ENCODE measurements at places on chromosomes 12 and 14.

- H3K27ac ChIP-seq = no peak overlapping the region
- H3K36me3 ChIP-seq = peaks cover 6% of the 10 kb centered on the region
- DNase-seq = no peak
- no peaks in the 10 kb centered on the region for H3K4me1 ChIP-seq
- H3K27me3 ChIP-seq = no peaks in the 10 kb centered on the region
Measured at GRCh38 chr12:107590814-107591375, 94.7 kb upstream of the PWP1 start.

DNA sequence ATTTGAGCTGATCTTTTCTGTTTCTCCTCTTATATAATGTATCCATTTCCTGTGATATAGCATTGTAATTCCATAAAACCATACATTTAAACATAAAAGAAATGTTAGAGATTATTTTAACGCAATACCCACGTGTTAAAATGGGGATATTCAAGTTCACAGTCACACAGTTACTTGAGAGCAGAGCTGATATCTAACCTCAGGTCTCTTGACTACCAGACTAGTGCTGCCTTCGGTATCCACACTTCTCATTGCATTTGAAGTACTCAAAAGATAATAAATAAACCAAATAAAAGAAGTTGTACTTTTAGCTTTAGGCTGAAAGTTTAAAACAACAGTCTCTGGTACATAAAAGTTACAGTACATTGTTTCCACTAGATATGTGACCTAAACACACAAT, 2.9 kb downstream of the CLECL1 start:
- H3K27me3 ChIP-seq = no peaks in the 10 kb centered on the region
- H3K4me3 ChIP-seq = no peak overlapping the region
- no peaks in the 10 kb centered on the region for H3K36me3 ChIP-seq
- DNase-seq = no peak

GRCh38 chr12:12901158-12901791, 9.9 kb downstream of the GPRC5A start:
- no peak for DNase-seq
- no peaks in the 10 kb centered on the region for H3K36me3 ChIP-seq
- no peak overlapping the region for H3K27ac ChIP-seq
- H3K4me3 ChIP-seq = no peak overlapping the region
- no peaks in the 10 kb centered on the region for H3K4me1 ChIP-seq

- H3K27me3 ChIP-seq = no peaks in the 10 kb centered on the region
- H3K4me1 ChIP-seq = peaks cover 3% of the 10 kb centered on the region
- no peak overlapping the region for H3K4me3 ChIP-seq
- no peak overlapping the region for H3K27ac ChIP-seq
- no peak for DNase-seq
Measured at GRCh38 chr12:9237286-9237685, 29.1 kb upstream of the PZP start.

GRCh38 chr14:51318813-51319597, 79.0 kb downstream of the TMX1 start:
- no peak for DNase-seq
- no peak overlapping the region for H3K27ac ChIP-seq
- H3K4me1 ChIP-seq = no peaks in the 10 kb centered on the region
- no peak overlapping the region for H3K4me3 ChIP-seq
- H3K27me3 ChIP-seq = no peaks in the 10 kb centered on the region

DNA sequence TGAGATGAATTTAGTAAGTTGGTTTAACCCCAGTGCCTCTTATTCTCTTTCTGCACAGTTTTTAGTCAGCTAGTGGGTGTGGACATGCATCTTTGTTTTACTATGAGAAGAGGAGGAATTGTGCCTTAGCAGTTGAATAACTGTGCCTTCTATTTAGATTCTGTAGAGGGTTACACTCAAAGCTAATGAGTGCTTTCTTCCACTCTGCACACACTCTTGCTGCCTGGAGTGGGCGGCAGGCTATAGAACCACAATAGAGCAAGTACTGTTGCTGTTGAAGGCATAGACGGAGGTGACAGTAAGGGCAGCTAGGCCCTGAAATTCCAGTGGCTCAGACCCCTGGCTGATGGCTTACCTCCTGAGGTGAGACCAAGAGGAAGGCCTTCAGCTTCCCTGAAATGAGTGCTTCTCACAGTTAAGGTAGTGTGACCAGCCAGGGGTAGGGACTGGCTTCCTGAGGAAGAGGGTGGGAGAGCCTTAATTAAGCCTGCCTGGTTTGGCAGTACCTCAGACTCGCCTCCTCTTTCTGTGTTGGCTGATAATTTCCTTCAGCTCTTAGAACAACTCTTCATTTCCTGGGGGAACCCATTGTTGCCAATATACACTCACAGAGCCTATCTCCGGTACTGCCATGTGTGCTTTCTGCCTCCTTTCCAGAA, 24.7 kb downstream of the SUSD6 start:
- H3K27ac ChIP-seq = peak overlapping the region; percentile 76
- peaks cover 70% of the 10 kb centered on the region for H3K4me1 ChIP-seq
- H3K27me3 ChIP-seq = no peaks in the 10 kb centered on the region
- H3K4me3 ChIP-seq = peak overlapping the region; percentile 6
- no peaks in the 10 kb centered on the region for H3K36me3 ChIP-seq
- no peak for DNase-seq

- no peak for DNase-seq
- H3K4me1 ChIP-seq = no peaks in the 10 kb centered on the region
- no peak overlapping the region for H3K4me3 ChIP-seq
- H3K27ac ChIP-seq = no peak overlapping the region
Measured at GRCh38 chr12:94326727-94327126, 132.9 kb downstream of the CEP83 start.

DNA sequence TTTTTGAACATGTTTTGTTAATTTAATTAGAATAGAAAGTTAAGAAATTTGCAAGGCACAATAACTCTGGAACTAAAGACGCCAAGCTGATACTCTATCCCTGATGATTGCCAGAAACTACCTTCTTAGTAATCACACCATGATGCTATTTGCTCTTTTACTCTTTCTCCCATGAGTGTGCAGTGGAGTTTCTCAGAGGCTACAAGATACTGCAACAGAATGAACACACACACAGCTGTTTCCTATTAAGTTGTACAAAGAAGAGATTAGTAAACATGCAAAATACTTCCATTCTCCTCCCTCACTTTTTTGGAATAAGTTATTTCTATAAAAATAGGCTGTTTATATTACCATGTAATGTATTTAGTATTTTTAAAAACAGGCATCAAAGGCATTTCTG, 1367.5 kb downstream of the AACS start:
- no peak overlapping the region for H3K27ac ChIP-seq
- DNase-seq = no peak
- no peaks in the 10 kb centered on the region for H3K27me3 ChIP-seq
- no peak overlapping the region for H3K4me3 ChIP-seq
- H3K4me1 ChIP-seq = no peaks in the 10 kb centered on the region

GRCh38 chr12:117525766-117526165, 164.3 kb upstream of the NOS1 start:
- no peak overlapping the region for H3K4me3 ChIP-seq
- no peaks in the 10 kb centered on the region for H3K27me3 ChIP-seq
- no peaks in the 10 kb centered on the region for H3K36me3 ChIP-seq
- H3K4me1 ChIP-seq = no peaks in the 10 kb centered on the region
- H3K27ac ChIP-seq = no peak overlapping the region
- DNase-seq = no peak

DNA sequence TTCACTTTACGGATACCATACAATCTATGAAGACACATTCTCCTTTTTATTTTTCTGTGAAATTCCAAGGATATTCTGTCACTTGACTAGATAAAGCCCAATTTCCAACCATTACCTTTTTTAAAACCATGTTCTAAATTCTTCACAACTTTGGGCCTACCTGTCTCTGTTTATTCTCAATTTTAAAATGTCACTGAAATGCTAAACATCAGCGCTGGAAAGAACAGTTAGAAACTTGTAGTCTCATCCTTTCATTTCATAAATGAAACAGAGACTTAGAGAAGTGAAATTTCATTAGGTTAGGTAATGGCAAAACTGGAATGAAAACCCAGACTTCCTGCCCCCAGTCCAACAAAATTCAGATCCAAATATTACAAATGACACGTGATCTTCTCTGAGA, 396.2 kb downstream of the CCDC91 start:
- no peaks in the 10 kb centered on the region for H3K27me3 ChIP-seq
- H3K36me3 ChIP-seq = no peaks in the 10 kb centered on the region
- H3K4me3 ChIP-seq = no peak overlapping the region
- no peaks in the 10 kb centered on the region for H3K4me1 ChIP-seq

DNA sequence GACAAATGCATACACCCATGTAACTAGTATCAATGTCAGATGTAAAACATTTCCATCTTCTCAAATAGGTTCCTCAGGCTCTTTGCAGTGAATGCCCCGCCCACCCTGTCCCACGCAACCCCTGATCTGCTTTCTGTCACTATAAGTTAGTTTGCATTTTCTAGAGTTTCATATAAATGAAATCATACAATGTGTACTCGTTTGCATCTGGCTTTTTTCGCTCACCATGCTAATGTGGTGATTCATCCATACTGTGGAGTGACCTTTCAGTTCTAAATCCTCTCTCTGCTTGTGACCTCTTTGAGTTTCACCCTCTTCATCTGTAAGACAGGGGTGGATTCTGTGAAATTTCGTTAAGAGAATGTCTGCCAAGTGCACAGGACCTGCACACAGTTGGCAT, 30.6 kb upstream of the MSI1 start:
- no peaks in the 10 kb centered on the region for H3K4me1 ChIP-seq
- no peak overlapping the region for H3K4me3 ChIP-seq
- DNase-seq = no peak
- H3K36me3 ChIP-seq = no peaks in the 10 kb centered on the region
- peaks cover 10% of the 10 kb centered on the region for H3K27me3 ChIP-seq
- no peak overlapping the region for H3K27ac ChIP-seq

DNA sequence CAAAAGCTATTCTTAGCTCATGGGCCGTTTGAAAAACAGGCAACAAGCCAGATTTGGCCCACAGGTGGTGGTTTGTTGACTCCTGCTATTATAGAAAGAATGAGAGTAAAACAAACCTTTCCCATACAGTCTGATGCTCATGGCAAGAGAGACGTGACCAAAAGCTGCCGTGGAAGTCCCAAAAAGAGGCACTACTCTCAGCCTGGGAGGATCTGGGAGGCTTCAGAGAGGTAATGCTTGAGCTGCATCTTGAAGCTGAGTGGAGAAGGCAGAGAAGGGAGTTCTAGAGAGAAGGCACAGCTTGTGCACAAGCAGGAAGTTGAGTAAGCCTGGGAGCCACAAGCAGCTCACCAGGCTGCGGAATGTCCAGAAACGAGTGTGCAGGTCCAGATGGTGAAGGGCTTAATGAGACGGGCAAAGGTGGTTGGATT, 9.6 kb downstream of the PLXNC1 start:
- no peak overlapping the region for H3K4me3 ChIP-seq
- DNase-seq = no peak
- H3K27me3 ChIP-seq = no peaks in the 10 kb centered on the region
- no peaks in the 10 kb centered on the region for H3K36me3 ChIP-seq

DNA sequence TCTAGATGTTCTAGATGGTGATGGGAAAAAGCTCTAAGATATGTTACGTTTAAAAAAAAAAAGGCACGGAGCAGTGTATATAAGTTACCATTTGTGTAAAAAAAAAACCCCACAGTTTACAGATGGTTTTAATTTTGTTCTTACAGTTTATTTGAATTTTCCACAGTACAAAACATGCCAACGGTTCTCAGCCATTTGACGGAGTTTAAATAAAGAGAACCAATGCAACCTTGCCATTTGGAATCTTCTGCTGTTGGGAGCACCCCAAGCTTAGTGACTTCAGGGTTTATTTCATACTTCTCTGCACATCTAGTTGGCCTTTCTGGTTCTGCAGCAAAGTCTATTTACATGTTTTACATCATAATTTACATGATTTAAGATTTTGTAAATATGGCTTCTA, 7.7 kb upstream of the HPD start:
- no peak overlapping the region for H3K4me3 ChIP-seq
- no peak for DNase-seq
- no peaks in the 10 kb centered on the region for H3K4me1 ChIP-seq
- H3K27me3 ChIP-seq = no peaks in the 10 kb centered on the region
- no peaks in the 10 kb centered on the region for H3K36me3 ChIP-seq
- H3K27ac ChIP-seq = no peak overlapping the region

DNA sequence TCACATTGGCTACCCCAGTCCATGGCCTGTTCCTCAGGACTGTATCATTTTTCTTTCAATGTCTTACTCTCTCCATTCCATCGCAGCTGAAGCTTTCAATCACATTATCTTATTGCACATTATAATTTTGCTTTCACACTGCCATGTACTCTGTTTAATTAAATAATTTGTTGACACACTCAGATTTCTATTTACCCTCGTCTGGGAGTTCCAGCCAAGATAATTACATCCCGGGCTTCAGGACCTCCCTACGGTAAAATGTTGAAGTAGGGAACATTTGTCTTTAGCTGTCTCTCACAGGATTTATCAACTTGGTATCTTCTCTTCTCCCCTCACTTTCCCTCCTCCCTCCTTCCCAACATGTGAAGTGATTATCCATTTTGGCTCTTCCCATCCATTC, 177.2 kb upstream of the RASSF8 start:
- no peaks in the 10 kb centered on the region for H3K27me3 ChIP-seq
- H3K4me1 ChIP-seq = no peaks in the 10 kb centered on the region
- H3K4me3 ChIP-seq = no peak overlapping the region

DNA sequence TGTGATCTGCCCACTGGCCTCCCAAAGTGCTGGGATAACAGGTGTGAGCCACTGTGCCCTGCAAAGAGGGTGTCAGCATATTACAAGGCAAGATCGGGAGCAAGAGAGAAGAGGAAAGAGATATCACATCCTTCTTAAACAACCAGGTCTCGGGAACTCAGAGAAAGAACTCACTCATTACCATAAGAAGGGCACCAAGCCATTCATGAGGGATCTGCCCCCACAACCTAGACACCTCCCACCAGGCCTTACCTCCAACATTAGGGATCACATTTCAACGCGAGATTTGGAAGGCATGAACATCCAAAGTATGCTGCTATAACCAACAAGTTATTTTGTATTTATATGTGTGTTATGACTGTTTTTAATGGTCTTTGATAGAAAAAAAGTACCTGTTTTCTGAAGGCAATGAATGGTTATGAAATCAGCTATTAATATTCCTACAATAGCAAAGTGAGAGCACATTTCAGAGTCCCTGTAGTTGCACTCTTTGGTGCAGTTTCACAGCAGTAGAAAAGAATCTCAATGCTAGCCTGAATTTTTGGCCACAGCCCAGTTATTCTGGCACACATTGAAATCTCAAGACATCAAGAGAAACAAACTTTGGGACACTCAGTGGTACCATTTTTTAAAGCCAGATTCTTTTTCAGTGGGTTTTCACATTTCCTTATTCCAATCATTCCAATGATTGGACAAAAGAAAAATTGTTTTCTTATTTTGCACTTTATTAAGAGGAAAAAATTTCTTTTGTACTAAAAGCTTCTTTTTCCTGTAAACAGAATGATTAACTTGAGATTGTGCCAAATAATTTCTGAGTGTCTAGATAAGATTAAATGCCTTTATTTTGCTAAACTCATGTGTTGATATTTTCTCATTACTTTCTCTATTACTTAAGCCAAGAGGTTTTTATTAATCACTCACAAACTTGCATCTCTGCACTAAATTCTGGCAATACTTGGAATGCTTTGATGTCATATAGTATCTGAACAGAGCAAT, 582.6 kb upstream of the ATP2B1 start:
- H3K36me3 ChIP-seq = no peaks in the 10 kb centered on the region
- no peak for DNase-seq
- H3K27ac ChIP-seq = no peak overlapping the region
